Endothelial cell (in vitro differentiated cells): ENCODE measurements at places on chromosomes 7 and 10.

DNA sequence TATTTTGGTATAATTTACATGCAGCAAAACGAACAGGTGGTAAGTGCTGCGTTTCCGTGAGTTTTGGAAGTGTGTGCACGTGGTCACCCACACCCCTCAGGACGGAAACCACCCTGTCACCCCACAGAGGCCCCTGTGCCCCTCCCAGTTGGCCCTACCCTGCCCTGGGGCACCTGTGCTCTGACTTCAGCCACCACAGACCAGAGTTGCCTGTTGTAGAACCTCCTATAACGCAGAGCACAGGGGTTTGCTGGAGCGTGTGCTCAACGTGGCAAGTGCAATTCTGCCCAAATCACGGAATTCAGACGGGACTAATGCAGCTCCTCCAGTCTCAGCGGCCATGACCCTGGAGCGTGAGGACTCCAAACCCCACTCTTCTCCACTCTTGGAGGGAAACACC is 9.6 kb upstream of the CFAP46 start:
- no peak for DNase-seq

DNA sequence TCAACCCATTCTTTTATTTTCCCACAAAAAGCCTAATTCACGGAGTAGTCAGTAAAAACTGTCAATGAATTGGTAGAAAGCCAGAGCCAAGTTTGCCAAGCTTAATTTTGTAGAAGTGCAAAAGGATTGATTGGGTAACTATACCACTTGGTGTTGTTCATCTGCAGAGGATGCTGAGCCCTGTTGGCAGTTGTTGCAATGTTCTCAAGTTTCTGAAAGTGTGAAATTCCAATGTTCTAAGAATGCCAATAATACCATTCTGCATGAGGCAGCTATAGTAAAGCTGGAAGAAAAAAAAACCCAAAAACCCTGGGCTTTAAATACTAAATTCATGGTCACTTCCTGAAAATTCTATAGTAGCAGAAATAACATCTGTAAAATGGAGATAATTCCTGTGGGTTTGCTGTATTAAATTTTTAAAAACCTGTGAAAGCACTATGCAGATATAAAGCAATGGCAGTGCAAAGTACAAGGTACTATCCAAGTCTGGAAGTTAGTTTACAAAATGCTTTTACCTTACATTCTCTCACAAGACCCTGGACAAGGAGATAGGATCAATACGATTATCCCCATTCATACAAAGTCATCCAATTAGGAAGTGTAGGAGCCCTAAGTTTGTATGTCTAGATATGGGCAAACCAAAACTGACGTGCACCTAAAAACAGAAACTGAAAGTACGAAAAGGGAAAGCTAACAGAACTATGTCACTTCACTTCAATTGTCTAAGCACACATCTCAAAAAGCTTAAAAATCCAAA is 6.0 kb upstream of the PON1 start:
- no peak for DNase-seq

- DNase-seq, result no peak
Observed at GRCh38 chr10:70678757-70679489, 6.6 kb downstream of the ADAMTS14 start.

DNA sequence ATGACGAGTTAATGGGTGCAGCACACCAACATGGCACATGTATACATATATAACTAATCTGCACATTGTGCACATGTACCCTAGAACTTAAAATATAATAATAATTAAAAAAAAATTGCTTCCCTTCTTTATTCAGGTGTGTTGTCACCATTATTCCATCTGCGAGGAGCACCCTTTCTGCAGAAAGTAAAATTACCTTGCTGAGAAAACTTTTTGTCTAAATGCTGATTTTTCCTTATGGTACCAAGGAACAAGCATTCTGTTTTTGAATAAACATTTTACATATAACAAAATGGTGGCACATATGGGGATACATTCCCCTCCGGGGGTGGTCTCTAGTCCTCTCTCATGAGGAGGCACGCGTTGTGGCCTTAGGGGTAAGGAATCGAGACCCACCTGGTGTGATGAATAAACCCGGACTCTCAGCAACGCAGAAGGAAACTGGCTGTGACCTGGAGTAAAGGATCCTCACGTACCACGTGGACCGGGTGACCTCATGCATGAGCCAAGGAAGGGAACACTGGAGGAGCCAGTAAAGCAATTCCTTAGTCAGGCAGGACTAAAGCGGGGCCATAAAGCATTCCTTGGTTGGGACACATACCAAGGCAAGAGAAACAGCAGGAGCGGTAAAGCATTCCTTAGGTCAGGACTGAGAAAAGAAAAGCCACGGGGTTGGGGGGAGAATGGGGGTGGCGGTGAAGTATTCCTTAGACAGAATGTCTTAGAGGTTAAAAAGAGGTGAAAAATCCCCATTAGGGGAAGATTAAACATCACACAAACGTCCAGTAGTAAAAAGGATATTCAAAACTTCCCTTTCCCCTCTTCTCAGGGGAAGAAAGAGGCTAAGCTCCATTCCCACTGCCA is 20.8 kb upstream of the OPTN start:
- no peak for DNase-seq

DNA sequence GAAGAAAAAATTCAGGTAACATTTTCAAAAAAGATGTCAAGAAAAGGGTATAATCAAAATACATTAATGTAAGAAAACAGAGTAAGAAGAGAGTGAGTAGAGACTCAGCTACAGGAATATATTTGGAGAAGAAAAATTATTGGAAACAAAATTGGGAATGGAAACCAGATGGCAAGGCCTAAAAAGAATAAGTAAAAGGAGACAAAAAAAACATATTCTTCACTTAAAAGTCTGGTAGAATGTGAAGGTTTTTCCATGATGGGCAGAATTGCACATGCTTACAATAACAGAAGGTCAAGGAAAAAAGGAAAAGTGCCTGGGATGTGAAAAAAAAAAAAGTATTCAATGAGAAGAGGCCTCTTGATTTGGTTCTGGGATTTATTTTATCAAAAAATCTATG is 1061.8 kb upstream of the LRRTM3 start:
- DNase-seq, result no peak

- DNase-seq, result no peak
Observed at GRCh38 chr7:1944619-1945210, 274.6 kb downstream of the ELFN1 start.

GRCh38 chr10:88660598-88660884 is 3.7 kb upstream of the LIPF start:
- DNase-seq, result no peak

DNA sequence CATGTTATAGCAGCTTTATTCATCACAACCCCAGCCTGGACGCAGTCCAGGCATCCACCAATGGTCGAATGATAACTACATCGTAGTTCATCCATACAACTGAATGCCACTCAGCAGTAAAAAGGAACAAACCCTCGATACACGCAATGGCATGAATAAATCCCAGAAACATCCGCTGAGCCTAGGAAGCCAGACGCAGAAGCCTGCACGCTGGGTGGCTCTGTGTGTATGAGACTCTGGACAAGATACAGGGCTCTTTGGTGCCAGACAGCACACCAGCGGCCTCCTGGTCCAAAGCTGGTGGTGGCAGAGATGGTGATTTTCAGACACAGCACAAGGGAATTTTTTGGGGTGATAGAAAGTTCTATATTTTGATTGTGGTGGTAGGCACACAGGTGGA is 10.0 kb upstream of the CRYGN start:
- DNase-seq, result no peak

DNA sequence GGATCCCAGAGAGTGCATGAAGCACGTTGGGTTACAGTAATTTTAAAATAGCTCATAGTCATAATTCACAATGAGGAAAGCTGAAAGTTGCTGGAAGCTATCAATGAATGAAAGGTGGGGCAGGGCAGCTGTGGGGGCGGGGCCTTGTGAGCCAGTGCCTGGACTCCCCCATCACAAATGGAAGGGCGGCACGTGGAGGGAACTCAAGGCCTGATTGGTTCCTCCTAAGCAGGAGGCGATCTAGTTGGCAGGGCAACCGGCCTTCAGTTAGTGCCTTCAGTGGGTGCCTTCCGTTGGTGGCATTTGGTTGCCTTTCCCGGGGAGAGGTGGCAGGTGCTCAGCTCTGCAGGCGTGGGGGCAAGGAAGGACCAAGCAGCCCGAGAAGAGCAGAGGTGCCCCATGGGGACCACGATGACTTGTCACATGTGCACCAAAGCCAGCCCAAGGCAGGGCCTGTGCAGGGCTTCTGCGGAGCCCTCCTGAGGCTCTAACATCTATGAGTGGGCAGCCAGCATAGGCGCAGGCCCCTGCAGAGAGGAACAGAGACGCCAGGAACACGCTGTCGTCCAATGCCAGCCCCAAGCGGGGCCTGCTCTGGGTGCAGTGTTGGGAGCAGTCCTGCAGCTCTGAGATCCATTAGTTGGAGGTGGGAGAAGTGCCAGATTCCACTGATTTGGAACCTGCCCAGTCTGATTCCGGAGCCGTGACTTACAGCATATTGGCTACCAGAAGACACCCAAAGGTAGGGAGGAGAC is 59.8 kb upstream of the PDSS1 start:
- DNase-seq, result no peak

GRCh38 chr7:78296046-78296597 is 497.5 kb downstream of the PHTF2 start:
- DNase-seq, result no peak

GRCh38 chr10:31477584-31477983 is 158.6 kb downstream of the ZEB1 start:
- no peak for DNase-seq

- no peak for DNase-seq
Observed at GRCh38 chr10:4234661-4235060, 449.7 kb upstream of the KLF6 start.

DNA sequence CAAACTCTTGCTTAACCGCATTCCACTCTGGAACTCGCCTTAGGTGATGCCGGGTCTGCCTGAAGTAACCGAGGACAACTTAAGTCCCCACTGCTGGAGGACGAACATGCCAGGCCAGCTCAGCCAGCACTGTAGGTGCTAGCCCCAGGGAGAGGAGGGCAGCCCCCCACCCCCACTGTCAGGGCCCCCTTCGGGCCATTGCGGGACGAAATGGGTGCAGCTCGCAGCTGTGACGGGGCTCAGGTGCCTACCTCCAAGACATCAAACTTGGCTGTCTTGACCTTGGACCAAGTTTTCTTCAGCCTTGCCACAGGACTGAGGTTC is 60.4 kb downstream of the CSGALNACT2 start:
- DNase-seq, result no peak

DNA sequence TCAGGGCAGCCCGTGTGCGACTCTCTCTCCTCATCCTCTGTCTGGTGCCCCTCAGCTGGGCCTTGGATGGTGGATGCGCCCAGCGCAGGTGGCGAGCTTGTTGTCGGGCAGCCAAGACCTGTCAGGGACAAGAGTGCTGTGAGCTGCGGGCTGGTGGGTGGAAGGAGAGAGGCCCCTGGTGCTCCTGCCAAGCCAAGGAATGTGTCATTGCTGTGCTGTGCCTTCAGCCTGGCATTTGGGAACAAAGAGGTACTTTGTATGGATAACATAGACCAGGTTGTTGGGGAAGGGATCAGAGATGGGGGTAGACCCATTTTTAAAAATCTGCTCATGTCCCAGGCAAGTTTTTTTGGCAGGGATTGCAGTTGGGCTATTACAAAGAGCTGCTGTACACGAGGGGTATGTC is 120.9 kb downstream of the PKD1L1 start:
- DNase-seq, result no peak

GRCh38 chr10:1048349-1048731 is 579 bp downstream of the IDI1 start:
- no peak for DNase-seq
